ENCODE measurements at places on chromosomes 13 and 19.

DNA sequence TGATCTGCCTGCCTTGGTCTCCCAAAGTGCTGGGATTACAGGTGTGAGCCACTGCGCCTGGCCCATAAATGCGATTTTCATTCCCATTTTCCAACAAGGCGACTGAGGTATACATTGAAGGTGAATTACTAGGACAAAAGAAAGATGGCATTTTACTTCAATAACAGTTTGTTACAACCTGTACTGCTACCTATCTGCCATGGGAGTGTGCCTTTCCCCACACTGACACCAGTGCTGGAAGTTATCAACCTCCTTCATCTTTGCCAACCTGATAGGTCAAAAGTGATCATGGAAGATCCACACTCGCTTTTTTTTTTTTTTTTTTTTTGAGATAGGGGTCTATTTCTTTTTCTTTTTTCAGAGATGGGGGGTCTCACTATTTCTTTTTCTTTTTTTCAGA, 11.0 kb downstream of the CRX start:
- DNase-seq, result no peak

- DNase-seq, result no peak
These were observed 1193.7 kb downstream of the EFNB2 start for GRCh38 chr13:105341758-105342157.

DNA sequence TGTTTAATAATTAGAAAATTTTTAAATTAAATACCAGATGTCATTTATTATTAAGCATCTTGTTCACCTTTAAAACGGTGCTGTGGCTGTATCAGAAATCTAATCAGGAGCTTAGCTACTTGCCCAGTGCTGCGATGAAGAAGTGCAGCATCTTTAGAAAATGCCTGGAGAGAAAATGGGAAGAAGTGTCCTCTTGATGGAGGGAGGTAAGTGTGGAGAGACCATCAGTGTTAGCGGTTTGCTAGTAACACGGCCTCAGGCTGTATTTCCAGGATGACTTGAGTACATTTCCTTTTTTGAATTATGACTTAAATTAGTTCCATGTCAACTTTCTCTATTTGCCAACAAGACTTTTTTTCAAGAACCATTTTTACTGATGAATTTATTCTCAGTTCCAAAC, 74.1 kb downstream of the SHISA2 start:
- no peak for DNase-seq

DNA sequence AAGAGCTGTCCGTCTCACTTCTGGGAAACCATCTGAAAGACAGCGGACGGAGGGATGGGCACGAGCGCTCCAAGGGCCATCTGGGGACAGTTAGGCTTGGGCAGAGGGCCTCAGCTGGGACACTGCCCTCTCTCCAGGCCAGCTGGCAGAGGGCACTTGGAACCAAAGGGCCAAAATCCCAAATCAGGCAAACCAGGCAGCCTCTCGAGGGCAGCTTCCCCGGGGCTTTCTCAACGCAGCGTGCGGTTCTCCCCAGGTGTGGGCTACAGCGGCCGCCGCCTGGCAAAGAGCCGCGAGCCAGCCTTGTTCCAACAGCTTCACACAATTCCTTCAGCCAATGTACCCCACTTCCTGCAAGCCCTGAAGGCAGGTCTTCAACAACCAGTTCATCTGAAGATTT, 5.0 kb downstream of the MLLT1 start:
- DNase-seq, result no peak

DNA sequence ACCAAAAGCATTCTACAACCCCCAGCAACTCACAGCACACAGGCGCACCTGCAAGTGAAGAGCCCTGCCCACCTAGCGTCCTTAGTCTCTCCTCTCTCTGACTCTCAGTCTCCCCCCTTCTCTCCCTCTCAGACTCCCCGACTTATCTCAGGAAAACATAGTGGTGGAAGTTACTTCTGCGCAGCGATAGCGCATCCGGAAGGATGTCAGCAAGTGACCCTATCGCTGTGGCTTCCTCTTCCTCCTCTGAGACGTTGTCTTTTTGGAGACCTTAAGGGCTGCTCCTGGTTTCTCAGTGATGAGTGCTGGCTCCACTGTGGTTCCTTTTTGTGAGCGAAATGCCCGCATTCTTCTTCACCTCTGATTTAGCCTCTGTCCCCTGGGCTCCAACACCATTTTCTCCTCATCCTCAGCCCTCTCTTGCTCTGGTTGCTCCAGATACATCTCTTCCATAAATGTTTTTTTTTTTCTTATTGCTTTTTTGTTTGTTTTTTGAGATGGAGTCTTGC, 1.4 kb upstream of the YIF1B start:
- DNase-seq, result no peak

DNA sequence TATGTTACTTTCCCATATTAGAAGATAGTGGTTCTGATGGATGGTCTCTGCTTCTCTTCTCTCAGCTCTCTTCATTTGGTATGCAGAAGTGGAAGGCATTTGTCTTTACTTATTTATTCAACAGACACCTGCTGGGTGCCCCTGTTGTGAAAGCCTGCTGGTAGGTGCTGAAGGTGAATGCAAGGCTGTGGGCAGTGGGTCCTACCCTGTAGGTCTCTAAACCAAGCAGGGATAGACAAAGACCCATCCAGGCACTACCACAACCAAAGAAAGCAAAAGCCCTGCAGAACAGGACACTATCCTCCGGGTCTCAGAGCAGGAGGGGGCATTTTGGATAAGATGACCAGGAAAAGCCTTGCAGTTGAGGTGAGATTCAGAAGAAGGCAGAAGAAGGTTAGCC, 106.1 kb downstream of the STARD13 start:
- no peak for DNase-seq

- no peak for DNase-seq
These were observed 25.3 kb downstream of the CLEC4M start for GRCh38 chr19:7788178-7788932.

- no peak for DNase-seq
These were observed 12.7 kb downstream of the STK24 start for GRCh38 chr13:98564204-98564603.

GRCh38 chr13:26977541-26977940, 194.1 kb downstream of the USP12 start:
- no peak for DNase-seq

DNA sequence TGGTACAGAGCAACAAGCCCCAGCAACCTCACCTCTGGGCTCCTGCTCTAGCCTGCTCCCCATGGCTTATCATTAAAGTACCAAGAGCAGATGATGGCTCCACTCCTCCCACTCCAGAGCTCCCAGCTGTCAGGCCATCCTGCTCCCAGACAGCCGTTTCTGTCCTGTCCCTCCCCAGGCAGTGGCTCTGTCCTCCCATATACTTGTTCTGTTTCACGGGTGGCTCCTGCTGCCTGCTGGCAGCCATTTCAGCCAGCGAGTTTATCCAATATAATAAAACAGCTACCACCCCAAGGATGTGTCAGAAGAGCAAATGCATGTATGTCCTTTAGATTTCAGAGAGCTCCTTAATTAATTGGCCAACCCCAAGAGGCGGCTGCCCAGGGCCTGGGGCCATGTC, 79.4 kb upstream of the VSTM2B start:
- DNase-seq, result no peak

Measured in stimulated activated CD4-positive, alpha-beta T cell treated with anti-CD3 and anti-CD28 coated beads, Interleukin-12 subunit alpha, Interleukin-12 subunit beta, amount 100 ng/mL, for 48 hours (primary cell).